ENCODE measurements at places on chromosomes 12 and 14.

DNA sequence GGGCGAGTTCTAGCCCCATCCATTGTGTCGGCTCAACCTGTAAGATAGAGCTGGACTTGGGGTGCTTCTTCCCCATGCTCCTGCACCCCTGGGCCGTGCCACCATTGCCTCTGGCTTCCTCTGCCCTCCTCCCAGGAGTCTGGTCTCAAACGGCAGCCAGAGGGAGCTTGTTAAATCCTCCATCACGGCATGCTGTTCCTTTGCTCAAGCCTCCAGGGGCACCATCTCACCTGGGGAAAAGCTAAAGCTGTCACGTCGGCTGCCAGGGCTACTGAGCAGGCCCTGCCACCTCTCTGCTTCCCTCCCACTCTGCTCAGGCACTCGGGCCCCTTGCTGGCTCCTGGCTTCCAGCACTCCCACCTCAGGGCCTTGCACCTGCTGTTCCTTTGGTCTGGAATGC is 140.4 kb downstream of the RBM19 start:
- DNase-seq: no peak

DNA sequence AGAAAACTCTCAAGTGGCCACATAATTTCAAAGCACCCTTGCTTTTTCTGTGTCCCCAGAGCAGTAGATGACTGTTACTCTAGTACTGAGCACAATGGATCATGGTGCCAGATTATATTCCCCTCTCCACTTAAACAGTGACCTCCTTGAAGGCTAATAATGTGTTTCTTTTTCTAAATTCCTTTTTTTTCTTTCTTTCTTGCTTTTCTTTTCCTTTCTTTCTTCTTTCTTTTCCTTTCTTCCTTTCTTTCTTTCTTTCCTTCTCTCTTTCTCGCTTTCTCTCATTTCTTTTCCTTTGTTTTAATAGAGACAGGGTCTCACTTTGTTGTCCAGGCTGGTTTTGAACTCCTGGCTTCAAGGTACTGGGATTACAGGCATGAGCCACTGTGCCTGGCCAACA is 26.2 kb upstream of the TSPAN11 start:
- DNase-seq: no peak

DNA sequence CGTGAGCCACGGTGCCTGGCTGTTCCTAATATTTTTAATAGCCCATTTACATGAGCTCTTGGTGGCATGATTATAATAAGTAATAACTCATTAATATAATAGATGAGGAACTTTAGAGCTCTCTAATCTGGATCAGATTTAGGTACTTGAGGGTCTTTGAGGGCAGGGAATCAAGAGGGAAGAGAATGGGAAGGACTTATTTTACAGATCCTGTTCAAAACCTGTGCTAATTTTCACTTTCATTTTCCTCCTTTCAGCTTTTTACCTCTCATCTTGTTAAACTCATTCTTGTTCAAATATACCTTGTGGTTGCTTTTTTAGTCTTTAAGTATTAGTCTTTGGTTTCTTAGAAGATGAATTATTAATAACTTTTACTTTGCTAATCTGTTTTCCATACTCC is 5.6 kb downstream of the NECAP1 start:
- no peak for DNase-seq

- no peak for DNase-seq
These were observed 47.5 kb upstream of the PPP1R12A start for GRCh38 chr12:79982086-79983062.

GRCh38 chr12:91954326-91954725 is 191.3 kb downstream of the BTG1 start:
- no peak for DNase-seq

GRCh38 chr14:63860146-63860545 is 7.3 kb downstream of the SYNE2 start:
- no peak for DNase-seq

- no peak for DNase-seq
These were observed 62.3 kb downstream of the BHLHE41 start for GRCh38 chr12:26062566-26062965.

GRCh38 chr12:3790642-3791041 is 37.7 kb upstream of the CRACR2A start:
- DNase-seq: no peak

GRCh38 chr12:26736563-26737486 is 96.2 kb downstream of the ITPR2 start:
- DNase-seq: no peak

- no peak for DNase-seq
These were observed at the start of gene TRHDE for GRCh38 chr12:72272091-72272661. Gene TRHDE (plus strand): TSS chr12:72272370. CDS start chr12:72272644, 274 bp downstream.

DNA sequence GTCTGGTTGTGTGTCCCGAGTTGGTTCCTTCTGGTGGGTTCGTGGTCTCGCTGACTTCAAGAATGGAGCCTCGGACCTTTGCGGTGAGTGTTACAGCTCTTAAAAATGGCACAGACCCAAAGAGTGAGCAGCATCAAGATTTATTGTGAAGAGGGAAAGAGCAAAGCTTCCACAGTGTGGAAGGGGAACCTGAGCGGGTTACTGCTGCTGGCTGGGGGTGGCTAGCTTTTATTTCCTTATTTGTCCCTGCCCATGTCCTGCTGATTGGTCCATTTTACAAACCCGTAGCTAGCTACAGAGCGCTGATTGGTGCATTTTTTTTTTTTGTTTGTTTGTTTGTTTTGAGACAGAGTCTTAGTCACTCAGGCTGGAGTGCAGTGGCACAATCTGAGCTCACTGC is 29.3 kb downstream of the FGF6 start:
- DNase-seq: no peak

DNA sequence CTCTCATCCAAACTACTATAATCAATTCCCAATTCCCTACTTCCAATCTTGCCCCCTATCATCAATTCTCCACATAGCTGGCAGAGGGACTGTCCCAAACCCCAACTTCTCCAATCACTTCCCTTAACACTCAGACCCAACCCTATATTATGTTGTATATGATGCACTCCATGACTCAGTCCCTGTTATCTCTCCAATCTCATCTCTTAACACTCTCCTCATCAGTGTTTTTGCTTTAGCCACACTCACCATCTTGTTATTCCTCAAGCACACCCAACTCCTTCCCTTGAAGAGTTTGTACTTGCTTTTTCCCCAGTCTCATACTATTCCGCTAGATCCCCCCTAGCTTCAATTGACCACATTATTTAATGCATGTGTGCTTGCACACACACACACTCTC is 4.9 kb downstream of the RHOJ start:
- DNase-seq: no peak

DNA sequence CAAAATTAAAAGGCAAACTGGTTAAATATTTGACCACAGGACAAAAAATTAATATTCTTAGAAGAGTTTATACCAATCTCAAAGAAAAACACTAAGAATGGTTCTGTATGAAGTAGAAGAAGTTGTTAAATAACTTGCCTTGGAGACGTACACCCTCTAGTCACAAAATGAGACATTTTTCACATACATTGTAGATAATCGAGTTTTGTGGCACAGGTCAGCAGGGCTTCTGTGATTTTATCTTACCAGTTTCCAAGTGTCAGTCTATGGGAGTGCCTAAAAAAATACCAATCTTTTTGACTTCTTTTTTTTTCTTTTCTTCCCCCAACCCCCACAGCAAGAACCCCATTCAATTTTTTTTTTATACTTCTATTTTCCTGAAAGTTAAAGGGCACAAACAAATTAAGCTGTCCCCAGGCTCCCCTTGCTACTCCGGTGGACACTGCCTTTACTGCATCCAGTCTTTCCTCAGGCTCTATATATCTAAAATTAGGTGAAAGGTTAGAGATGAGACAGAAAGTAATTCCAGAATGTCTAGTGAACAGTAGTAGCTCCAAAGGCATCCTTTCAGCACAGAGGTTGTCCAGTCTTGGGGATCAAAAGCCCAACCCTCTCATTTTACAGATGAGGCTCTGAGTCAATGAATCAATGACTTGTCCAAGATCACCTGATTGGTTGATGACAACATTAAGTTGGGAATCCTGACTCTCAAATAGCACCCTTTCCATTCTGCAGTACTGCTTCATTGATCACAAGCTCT is 6.2 kb downstream of the LIMA1 start:
- DNase-seq: no peak

- no peak for DNase-seq
These were observed 28.7 kb upstream of the P2RX4 start for GRCh38 chr12:121181181-121181580.

DNA sequence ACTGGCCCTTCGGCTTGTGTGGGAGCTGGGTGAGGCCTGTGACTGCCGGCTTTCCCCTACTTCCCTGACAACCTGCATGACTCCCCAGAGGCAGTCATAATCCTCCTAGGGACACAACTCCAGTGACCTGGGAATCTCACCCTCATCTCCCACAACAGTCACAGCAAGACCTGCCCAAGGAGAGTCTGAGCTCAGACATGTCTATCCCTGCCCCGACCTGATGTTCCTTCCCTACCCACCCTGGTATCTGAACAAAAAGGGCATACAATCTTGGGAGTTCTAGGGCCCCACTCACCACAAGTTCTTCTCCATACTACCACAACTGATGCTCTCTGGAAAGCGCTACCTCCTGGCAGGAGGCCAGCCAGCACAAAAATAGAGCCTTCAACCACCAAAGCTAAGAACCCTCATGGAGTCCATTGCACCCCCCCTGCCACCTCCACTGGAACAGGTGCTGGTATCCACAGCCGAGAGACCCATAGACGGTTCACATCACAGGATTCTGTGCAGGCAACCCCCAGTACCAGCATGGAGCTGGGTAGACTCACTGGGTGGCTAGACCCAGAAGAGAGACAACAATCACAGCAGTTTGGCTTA is 16.8 kb downstream of the ATP23 start:
- no peak for DNase-seq

- no peak for DNase-seq
These were observed 70.8 kb downstream of the SRGAP1 start for GRCh38 chr12:63915105-63915800.

GRCh38 chr12:123250471-123251383 is 17.5 kb downstream of the MTRFR start:
- DNase-seq: no peak

DNA sequence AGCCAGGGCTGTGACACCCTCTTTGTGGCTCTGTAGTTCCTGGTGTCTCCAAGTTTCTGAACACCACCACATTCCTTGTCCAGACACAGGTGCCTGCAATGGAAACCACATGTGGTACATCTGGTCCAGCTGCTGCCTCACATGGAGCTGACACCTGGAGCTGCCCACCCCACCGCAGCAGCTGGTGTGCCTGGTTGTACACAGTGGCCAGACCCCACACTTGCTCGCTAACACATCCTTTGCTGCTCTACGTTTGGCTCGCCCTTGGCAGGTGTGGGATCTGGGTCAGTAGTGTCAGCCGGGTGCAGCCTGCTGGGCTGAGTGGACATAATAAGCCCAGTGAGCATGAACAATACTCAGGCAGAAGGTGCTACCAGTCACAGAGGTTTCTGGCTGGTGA is 198.9 kb downstream of the ADGRD1 start:
- no peak for DNase-seq

DNA sequence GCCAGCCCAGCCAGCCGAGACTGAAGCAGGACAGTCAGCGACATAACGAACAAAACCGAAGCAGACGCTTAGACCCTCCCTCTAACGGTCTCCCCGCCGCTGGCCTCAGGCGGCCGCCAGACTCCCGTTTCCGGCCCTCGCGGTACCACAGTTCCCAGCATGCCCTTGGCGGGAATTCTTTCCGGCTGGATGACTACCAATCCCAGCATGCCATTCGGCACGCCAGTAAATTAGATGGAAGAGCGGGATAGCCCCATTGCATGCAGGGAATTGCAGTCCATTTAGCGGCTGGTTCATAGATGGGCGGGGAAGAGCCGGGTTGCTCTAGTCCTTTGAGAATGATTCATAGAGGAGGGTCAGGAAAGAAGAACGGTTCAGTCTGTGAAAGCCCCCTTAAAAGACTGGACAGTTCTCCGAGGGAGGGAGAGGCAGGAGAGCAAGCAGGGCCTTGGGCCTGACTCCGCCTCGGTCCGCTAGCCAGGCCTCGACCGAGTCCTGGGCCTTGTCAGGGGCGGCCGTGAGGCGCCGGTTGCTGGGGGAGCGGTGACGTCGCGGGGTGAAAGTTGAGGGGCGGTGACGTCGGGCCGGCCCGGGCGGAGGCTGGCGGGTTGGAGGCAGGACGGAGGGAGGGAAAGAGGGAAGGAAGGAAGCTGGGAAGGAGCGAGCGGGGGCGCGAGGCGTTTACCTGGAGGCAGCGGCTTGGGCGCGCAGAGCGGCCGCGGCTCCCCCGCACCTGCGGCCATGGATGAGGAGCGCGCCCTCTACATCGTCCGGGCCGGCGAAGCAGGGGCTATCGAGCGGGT is at the start of gene RIC8B:
RIC8B (plus strand) TSS at position 678 of the 803 bp plus-strand sequence; CDS start at position 742, 64 bp downstream.
- DNase-seq: peak; percentile 30

GRCh38 chr12:100718187-100718586 is 76.4 kb upstream of the ANO4 start:
- DNase-seq: no peak

- no peak for DNase-seq
These were observed 93.6 kb downstream of the ARF6 start for GRCh38 chr14:49986343-49987014.

Measured in activated naive CD4-positive, alpha-beta T cell (primary cell).